ENCODE measurements at places on chromosomes 3 and 15.

DNA sequence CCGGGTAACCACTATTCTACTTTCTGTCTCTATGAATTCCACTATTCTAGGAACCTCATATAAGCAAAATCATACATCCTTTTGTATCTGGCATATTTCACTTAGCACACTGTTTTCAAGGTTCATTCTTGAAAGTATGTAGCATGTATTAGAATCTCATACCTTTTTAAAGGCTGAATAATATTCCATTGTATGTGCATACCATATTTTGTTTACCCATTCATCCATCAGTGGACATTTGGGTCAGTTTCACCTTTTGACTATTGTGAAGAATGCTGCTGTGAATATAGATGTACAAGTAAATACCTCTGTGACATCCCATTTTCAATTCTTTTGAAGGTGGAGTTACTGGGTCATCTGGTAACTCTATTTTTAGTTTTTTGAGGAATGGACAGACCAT is 36.6 kb upstream of the SEC22A start:
- DNase-seq, result no peak

GRCh38 chr3:13303410-13303809 is 116.7 kb downstream of the NUP210 start:
- no peak for DNase-seq

DNA sequence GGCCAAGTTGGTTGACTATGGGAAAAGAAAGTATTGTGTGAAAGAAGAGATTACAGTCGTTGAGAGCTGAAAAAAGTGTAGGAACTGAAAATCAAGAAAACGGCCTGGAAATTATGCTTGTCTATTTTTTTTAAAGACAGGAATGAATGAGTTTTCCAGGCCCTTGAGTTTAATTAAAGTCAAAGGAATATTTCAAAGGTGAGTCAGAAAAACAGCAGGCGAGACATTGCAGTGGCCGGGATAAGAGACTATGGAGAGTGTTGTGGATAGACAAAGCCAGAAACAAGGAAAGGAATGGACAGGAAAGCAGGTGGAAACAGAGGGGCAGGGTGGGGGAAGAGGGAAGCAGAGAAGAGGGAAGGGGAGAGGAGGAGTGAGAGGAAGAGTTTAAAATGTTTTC is 275.1 kb upstream of the LRTM1 start:
- DNase-seq, result no peak

GRCh38 chr3:133547432-133548041 is 25.9 kb upstream of the CDV3 start:
- DNase-seq, result no peak

DNA sequence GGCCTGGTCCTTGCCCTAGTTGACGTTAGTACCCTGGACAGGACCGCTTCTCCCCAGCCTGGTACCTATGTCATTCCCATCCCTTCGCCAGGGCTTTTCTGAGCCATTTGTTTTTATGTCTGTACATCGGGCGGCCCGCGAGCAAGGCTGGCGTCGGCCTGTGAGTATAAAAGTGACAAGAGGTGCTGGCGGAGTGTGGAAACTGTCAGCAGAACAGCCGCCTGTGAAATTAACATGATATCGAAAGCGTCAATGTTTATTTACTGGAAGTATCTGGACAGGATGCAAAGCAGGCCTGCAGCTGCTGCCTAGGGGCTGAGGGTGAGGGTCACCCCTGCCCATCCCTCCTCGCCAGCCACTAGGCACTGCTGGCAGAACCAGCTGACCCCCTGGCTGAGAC is 33.4 kb downstream of the LINGO1 start:
- no peak for DNase-seq

DNA sequence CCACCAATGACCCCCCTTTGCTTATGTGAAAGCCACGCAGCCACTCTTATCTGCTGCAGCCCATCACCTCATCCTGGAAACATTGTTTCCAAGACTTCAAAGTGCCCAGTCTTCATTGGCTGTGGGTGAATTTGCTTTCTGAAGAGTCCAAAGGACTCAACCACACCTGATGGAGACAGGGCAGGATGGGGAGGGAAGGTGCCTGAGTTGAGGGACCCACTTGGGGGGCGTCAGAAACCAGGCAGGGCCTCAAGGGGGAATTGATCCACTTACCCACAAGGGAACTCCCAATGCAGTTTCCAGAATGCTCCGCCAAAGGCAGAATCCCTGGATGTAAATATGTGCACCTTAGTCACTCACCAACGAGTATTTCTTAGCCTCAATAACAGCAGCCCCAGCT is 147.9 kb upstream of the ATP2B2 start:
- no peak for DNase-seq

DNA sequence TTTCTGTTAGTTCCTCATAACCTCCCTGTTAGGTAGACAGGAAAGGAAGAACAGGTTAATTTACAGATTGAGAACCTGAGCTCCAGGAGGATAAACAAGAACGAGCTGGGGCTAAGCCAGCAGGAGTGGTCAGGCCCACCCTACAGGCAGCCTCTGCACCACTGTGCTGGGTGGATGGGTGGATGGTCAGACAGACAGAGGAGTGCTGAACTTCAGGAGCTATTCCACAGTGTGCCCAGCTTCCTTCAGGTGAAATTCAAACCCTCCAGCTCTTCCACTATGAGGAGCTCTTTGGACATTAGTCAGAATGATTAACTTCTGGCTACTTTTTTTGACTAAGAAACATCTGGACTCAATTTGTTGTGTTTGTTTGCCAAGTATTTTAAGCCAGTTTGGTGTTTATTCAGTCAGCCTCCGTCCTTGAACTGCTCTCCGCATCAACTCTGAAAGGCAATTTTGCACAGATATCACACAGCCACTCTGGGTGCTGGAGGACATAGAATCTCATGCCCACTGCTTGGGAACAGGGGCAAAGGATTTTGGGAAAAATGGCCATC is 361.9 kb downstream of the CLSTN2 start:
- DNase-seq, result no peak

- no peak for DNase-seq
Measured at GRCh38 chr15:75446151-75446550, 5.3 kb downstream of the SIN3A start.

- no peak for DNase-seq
Measured at GRCh38 chr3:4581124-4581424, 87.9 kb downstream of the ITPR1 start.

DNA sequence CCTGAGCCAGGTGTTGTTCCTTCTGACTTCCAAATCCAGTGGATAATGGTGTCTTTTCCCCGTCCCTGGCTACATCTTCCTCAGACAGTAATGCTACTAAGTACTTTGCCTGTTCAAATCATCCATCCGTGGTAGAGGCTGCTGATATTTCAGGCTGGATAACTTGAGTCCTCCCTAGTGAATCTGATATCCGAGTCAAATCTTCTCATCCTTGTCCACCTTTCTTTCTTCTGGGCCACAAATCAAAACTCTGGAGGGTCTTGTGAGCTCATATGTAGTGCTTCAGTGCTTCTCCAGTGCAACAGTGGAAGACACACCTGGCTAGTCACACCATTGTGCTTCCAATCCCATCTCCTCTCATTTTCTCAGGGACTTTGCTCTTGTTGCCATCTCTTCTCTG is 11.2 kb downstream of the SH3GL3 start:
- DNase-seq, result no peak

Data from stimulated activated CD4-positive, alpha-beta T cell treated with anti-CD3 and anti-CD28 coated beads, Interleukin-15, amount 100 ng/mL, for 1 hour (primary cell).